ENCODE measurements at places on chromosomes 6 and 20.

GRCh38 chr20:23967616-23967979 lies 21.0 kb downstream of the GGTLC1 start:
- no peak for DNase-seq

DNA sequence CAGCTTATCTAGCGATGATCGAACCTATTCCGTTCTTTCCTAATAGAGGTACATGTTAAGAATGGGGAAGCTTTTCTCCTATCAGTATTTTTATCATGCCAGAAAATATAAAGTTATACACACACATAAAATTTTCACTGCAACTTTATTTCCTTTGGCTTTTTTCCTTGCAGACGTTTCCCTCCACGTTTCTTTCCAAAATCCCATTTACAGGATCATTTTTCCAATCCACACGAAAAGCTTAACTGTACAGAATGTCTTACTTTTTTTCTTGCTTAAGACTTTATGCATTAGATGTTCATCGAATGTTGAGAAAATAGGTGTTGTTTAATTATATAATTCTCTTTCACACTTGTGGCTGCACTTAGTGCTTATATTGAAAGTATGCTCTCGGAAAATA lies 62.9 kb upstream of the HDGFL1 start:
- no peak for DNase-seq

GRCh38 chr6:127718694-127719093 lies 141.7 kb downstream of the C6orf58 start:
- no peak for DNase-seq

DNA sequence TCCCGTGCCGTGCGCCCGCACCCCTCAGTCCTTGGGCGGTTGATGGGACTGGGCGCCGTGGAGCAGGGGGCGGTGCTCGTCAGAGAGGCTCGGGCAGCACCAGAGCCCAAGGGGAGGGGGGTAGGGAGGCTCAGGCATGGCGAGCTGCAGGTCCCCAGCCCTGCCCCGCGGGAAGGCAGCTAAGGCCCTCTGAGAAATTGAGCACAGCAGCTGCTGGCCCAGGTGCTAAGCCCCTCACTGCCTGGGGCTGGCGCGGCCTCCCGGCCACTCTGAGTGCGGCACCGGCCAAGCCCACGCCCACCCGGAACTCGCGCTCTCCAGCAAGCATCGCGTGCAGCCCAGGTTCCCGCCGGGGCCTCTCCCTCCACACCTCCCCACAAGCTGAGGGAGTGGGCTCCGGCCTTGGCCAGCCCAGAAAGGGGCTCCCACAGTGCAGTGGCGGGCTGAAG lies 16.4 kb downstream of the SOX4 start:
- no peak for DNase-seq

GRCh38 chr6:146056506-146056905 lies 27.6 kb downstream of the GRM1 start:
- DNase-seq: no peak

DNA sequence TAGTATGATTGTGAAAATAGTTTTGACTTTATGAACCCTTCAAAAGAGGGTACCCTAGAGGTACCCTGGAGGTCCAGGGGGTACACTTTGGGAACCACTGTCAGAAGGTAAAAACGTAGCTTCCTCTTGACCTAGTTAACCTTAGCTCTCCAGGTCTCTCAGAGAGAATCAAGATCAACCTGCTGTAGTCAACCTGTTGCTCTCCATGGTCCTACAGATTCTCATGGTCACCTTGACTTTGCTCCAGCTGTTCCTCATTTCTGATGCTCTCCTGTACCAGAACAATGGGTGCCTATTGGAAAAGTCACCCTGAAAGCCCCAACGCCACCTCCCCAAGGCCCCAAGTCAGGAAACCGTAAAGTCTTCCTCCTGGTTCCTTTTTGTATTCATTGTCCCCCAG lies 294.4 kb upstream of the CDH4 start:
- DNase-seq: no peak

DNA sequence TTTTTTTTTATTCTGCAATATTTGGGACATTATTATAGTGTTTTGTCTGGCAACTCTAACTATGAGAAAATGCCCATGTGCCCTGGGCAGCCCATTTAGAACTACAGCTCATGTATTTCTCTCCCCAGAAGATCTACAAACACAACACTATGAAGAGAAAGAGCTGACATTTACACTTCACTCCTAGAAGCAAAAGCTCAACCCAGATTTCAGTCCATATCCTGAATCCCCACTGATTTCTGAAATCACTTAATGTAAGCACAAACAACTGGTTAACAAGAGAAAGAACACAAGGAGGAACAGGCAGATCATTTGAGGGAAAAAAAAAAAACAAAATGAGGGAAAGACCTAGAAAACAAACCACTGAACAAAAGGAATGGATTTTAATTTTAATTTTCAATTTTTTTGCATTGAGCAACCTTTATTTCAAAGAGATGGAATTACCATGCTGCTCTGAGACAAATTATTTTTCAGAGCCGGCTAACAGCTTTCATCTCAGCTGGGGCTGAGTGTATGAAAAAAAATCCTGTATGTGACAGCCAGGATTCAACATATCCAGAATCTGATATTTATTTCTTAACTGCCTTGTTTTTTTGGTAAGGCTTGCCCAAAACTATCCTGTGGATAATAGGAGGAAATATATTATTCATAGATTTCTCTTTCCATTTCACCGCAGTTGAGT lies 32.5 kb downstream of the KIAA0319 start:
- DNase-seq: no peak

GRCh38 chr6:40349901-40350746 lies 237.0 kb downstream of the LRFN2 start:
- no peak for DNase-seq

DNA sequence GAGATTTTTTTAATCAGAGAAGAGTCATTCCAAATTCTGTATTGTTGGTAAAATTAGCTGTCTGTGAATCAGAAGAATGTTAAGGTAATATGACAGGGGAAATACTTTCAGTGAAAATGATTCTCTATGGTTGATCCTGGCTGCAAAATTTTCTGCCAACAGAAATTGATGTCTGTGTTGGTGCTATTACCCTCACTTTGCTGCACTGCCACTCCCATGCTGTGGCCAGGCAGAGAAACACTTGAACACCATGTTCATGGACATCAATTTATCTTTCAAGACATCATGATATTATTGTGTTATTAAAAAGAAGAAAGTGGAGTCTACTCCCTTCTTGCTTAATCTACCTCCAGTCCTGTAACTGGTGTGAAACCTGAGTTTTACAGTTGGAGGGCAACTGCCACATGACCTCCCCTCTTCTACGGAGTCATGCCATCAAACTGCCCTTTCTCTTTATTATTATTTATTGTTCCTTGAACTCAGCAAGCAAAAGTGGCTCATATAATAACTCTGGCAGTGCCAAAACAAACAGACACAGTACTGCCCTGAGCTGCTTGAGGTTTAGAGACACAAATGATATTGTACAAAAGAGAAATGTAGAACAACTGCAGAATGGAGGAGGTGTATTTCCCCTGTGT lies 288.0 kb upstream of the JAG1 start:
- no peak for DNase-seq

DNA sequence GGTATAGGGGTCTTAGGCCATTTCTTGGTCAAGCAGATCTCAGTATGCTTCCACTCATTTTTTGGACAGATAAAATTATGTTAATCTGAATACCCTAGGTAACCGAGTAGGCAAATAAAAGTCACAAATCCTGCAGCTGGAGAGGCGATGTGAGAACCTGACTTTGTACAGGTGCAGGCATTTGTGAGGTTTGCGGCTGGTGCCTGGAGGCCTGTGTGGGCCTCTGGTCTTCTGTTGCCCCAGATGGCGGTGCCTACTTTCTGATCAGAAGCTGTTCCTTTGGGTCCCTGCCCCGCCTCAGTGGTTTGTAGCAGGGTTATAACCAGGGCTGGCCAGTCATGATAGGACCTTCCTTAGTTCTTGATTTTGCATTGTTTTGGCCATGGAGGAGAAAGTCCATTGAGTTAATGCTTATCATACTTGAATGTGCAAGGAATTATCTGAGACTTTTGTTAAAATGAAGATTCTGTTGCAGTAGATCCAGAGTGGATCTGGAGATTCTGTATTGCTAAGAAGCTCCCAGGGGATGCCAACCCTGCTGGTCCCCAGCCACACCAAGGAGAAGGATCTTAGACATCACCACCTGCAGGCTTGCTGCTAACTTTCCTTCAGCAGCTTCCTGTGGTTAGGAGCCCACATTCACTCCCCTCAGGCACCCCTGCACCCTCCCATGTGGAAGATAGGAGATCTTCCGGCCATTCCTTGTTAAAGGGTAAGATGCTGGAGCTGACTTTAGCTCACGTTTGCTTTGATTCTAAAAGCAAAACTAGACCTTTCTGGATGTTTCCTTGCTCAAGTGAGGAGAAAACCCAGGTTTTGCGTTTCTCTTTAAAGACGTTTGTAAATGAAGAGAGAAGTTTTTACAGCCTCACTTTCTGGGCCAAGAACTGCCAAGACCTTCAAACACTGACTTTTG lies 50.7 kb downstream of the LRRC1 start:
- DNase-seq: no peak

- no peak for DNase-seq
Observed at GRCh38 chr6:25544833-25545232, 107.2 kb upstream of the SCGN start.

GRCh38 chr6:30591008-30591407 lies 19.8 kb downstream of the ABCF1 start:
- no peak for DNase-seq

- no peak for DNase-seq
Observed at GRCh38 chr20:56897318-56897957, 268.3 kb downstream of the TFAP2C start.

GRCh38 chr20:34069341-34070078 lies 42.5 kb downstream of the EIF2S2 start:
- peak; percentile 33 for DNase-seq

GRCh38 chr6:45710304-45710821 lies 305.3 kb downstream of the CLIC5 start:
- DNase-seq: peak; percentile 3

GRCh38 chr20:62286493-62287064 lies 16.2 kb upstream of the ADRM1 start:
- DNase-seq: no peak

DNA sequence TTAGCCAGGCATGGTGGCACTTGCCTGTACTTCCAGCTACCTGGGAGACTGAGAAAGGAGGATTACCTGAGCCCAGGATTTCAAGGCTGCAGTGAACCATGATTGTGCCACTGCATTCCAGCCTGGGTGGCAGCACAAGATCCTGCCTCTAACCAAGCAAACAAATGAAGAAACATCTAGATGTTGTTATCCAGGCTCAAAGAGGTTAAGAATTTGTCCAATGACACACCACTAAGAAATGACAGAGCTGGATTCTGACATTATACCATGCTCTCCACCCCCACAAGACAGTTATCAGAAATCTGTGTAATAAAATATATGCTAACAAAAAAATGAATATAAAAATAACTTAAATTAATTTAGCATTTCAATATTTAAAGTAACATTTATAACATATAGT lies 925.5 kb upstream of the SLC35B3 start:
- DNase-seq: no peak

- DNase-seq: no peak
Observed at GRCh38 chr20:39756828-39757227, 794.7 kb downstream of the DHX35 start.

GRCh38 chr20:4045741-4046140 lies 30.4 kb upstream of the RNF24 start:
- no peak for DNase-seq

DNA sequence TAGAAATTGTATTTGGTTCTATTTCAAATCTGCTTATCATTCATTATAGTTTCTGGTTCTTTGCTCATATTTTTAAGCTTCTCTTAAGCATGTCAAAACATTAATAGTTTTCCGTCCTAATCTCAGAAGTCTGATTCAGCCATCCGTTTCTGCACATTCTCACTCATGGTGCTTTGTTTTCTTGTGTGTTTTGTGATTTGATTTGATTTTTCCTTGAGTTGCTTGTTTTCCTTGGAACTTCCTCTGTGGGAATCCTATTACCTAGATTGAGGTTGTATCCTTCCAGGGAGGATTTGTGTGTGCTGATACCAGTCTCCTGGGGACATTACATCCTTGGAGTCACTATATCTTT lies 7.9 kb downstream of the SNX9 start:
- no peak for DNase-seq

DNA sequence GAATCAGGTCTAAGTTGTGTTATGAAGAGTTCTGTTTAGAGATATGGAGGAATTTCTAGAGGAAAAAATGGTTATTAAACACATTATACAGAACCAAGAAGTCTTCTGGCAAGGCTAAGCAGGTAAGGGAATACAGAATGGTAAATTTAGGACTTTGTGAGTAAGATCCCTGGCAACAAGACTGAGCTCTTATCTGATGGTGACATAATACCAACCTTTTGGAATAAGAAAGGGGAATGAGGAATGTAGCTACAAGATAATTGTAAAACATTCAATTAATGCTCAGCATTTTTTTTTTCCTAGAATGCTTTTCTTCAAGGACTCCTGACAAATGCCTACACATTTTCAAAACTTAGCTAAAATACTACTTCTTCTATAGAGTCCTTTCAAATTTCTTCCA lies 51.8 kb downstream of the CYB5R4 start:
- no peak for DNase-seq

DNA sequence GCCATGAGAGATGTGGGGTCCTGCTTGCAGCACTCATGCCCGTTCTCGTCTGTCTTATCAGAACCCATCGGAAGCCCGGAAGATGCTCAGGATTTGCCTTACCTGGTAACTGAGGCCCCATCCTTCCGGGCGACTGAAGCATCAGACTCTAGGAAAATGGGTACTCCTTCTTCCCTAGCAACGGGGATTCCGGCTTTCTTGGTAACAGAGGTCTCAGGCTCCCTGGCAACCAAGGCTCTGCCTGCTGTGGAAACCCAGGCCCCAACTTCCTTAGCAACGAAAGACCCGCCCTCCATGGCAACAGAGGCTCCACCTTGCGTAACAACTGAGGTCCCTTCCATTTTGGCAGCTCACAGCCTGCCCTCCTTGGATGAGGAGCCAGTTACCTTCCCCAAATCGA lies 8.3 kb downstream of the PI16 start:
- DNase-seq: peak; percentile 65

DNA sequence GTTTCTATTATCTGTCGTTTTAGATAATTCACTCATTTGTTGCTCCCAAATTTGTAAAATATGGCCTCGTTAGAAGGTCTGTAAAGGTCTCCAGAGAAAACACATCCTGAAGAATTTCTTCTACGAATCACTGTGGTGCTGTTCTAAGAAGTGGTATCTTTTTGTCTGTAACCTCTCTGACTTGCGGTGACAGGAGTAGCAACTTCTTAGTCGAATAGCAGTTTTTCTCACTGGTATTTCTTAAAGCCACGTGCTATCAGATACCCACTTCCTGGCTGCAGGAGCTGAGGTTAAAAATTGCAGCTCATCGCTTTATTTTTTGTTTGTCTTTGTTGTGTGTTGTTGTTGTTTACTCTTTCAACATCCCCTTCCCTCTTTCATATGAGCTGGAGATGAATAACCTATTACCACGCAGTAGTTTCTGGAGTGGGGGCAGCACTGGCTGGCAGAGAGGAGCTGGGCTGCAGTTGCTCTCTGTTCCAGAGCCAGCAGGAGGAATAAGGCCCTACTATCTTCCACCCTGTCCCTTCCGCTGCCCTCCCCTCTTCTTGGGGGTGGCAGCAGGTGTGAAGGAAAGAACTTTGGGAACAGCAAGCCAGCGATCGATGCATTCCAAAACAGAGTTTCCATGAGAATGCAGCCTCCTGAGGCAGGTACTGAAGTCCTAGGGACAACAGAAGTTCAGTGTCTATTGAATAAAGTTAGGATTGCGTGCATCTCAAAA lies 64.7 kb downstream of the C6orf118 start:
- no peak for DNase-seq

GRCh38 chr6:5191222-5191621 lies 69.5 kb downstream of the LYRM4 start:
- no peak for DNase-seq

GRCh38 chr6:128417698-128418097 lies 102.7 kb downstream of the PTPRK start:
- DNase-seq: no peak

- DNase-seq: no peak
Observed at GRCh38 chr20:10665791-10666190, 8.0 kb downstream of the JAG1 start.

All from activated T-helper 1 cell treated with Interleukin-2 at 50 U/mL for 16 hours (primary cell).